ENCODE measurements at places on chromosomes 2 and 18.

DNA sequence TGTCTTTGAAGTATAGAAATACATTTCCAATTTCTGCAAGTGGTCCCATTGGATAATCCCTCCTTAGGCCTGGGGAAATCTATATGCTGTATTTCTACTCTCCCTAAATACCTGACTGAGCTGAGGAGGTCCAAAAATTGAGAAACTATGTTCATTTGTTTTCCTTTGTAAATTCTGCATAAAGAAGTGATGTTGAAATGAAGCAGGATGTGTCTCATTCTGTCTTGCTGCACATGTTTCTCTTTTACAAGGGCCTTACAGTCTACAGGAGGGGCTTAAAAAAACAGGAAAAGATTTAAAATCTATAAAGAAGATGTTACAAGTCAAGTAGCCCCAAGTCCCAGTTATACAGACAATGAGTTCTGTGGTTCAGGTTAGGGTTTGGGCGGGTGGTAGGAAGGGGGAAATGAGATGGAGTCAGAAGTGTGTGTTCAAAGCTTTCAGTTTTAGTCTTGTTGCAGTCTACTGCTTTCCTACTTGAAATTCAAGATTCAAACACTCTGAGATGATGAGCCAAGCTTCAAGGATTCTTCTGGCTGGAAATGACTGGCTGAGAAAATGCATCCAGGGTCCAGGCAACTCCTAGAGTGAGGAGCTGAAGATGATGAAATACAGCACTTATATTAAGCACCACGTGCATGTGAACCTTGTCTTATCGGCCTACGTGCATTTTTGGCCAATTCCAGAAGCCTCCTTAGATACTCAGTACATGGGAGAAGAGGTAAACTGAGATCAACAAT, 146.3 kb upstream of the CELF4 start:
- no peak for DNase-seq

- DNase-seq = no peak
These were observed 414.7 kb upstream of the SPRED2 start for GRCh38 chr2:65846989-65847678.

GRCh38 chr2:48901416-48901815, 145.9 kb upstream of the LHCGR start:
- no peak for DNase-seq

- no peak for DNase-seq
These were observed 74.4 kb downstream of the MEIS1 start for GRCh38 chr2:66509326-66509811.

- no peak for DNase-seq
These were observed 11.8 kb upstream of the HAT1 start for GRCh38 chr2:171910494-171910893.

GRCh38 chr2:100653449-100654035, 90.7 kb downstream of the PDCL3 start:
- DNase-seq = no peak

All from activated CD8-positive, alpha-beta memory T cell treated with anti-CD3 and anti-CD28 coated beads for 1 hour (primary cell).